ENCODE measurements at places on chromosomes 13 and 19.
A peak's percentile ranks its signal among the peaks of the same experiment; 100 is the strongest.

DNA sequence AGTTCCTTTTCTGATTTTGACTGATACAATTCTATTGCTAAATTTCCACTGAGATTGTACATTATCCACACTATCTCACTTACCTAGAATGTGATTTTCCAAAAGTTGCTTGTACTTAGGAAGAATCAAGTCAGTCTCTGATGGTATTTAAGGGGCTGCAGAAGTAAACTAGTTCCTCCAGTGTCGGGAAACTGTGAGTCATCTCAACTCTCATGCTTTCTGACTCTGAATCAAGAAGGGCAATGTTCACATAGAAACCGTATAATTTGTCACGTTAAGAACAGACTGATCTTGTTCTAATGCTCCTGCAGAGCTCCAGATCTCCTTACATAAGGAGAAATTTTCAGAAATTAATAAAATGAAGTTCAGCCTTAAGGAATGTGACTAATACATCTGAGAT, 369.3 kb downstream of the KLF5 start:
- no peak for DNase-seq

GRCh38 chr19:42038666-42039065, 31.3 kb downstream of the GRIK5 start:
- DNase-seq, result no peak

- DNase-seq, result no peak
These were observed 89.4 kb downstream of the DPF1 start for GRCh38 chr19:38134540-38135149.

DNA sequence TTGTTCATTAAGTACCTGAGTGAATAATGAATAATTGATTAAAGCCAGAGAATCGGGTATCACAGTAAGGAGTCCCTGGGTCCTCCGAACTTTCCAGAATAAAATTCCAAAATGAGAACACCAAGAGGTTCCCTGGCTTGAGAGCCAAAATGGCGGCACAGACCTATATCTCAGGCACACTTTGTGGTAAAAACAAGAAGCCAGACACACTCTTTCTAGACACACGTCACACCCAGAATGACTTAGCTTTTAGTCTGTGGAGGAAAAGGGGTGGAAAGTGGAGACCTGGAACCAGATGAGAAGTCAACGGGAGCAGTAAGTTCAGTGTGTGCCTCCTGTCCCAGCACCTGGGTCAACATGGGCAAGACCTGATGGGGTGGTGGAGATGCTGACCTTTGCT, 8.4 kb downstream of the ARL11 start:
- no peak for DNase-seq

GRCh38 chr13:37313372-37313771, 207.9 kb upstream of the CSNK1A1L start:
- no peak for DNase-seq

- DNase-seq, result no peak
These were observed 13.2 kb upstream of the CRTC1 start for GRCh38 chr19:18670312-18670711.

DNA sequence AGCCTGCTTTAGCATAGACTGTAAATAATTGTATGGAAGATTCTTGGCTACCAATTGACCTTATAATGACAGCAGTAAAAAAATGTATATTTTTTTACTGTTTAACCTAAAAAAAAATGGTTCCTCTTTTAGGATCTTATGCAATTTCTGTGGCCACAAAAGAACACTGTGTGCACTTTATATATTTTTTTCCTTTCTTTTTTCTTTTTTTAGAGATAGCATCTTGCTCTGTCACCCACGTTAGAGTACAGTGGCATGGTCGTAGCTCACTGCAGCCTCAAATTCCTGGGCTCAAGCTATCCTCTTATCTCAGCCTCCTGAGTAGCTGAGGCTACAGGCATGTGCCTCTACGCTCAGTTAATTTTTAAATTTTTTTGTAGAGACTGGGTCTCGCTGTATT, 6.1 kb downstream of the FLT3 start:
- DNase-seq, result peak; percentile 64

- DNase-seq, result peak; percentile 75
These were observed 2.7 kb downstream of the SLC27A1 start for GRCh38 chr19:17473041-17473440.

DNA sequence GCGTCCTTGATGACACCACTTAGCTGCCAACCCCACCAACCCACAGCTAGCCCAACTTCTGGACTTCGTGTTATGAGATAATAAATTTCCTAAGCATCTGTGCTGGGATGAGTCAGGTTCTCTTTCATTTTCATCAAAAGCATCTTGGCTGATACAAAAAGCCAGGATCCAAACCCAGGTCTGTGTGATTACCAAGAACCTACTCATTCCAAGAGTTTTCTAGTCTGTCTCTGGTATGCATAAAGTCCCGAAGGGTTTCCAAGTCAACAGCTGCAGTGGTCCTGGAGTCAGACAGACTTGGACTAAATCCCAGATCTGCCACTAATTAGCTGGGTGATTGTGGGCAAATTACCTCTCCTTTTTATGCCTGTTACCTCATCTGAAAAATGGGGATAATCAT, 55.5 kb upstream of the SERP2 start:
- no peak for DNase-seq

DNA sequence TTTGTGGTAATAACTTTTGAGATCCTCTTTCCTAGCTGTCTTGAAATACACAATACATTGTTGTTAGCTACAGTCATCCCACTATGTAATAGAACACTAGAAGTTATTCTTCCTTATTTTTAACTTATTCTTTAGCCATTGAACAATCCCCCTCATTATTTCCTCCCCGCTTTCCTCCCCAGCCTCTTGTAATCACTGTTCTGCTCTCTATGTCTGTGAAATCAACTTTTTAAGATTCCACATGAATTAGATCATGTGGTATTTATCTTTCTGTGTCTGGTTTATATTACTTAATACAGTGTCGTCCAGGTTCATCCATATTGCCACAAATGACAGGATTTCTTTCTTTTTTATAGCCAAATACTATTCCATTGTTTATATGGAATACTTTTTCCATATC, 72.9 kb downstream of the SLC10A2 start:
- no peak for DNase-seq

DNA sequence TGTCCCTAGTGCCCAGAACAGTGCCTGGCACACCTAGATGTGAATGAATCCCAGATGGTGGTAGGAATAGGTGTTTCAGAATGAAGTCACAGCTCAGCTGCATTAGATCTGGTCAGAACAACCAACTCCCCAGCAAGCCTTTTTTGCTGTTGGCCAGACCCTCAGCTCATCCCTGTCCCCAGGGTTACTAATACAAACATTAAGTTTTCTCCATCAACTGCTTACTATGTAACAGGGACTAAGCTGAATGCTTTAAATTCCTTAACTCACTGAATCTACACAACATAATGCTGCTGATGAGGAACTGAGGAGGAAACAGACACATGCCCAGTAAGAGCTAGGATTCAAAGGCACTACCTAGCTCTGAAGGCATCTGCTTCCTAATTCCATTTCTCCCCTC, 18.8 kb downstream of the SMG9 start:
- no peak for DNase-seq

GRCh38 chr19:2699413-2700140, 2.9 kb downstream of the GNG7 start:
- no peak for DNase-seq

DNA sequence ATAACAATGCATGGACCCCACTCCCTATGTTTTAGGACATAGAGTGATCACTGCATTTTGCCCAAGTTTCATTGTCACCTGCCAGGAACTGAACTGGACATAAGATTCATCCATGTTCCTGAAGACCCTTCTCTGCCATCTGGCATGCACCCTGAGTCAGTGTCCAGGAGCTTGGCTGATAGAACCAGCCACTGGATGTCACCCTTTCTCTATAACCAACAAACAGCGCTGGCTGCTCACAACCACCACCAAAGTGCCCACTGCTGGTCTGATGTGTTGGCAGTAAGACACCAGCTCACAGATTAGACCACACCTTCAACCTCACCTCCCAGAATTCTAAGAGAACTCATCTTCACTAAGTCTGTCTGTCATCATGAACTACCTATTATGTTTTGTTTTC, 333.4 kb downstream of the ITGBL1 start:
- DNase-seq, result peak; percentile 7

DNA sequence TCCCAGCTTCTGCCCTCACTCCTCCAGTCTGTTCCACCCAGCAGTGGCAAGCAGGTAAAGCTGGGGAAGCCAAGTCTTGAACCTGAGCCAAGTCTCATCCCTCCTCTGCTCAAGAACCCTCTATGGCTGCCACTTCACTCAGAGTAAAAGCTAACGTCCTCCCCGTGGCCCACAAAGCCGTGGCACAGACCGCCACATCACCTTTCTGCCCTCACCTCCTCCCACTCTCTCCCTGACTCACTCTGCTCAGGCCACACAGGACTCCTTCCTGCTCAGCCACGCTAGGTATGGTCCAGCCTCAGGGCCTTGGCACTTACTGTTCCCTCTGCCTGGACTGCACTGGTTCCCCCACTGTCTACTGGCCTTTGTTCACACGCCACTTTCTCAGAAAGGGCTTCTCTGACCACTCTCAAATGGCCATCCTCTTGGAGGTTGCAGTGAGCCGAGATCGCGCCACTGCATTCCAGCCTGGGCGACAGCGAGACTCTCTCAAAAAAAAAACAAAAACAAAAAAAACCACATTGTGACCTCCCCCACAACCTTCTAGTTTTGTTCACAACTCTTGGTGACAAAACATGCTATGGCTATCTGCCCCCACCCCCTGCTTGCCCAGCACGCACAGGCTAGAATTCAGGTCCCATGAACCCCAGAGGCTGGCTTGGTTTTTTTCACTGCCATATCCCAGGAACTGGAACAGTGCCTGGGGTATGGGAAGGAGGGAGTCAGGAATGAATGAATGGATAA, 15.8 kb downstream of the NDUFB7 start:
- no peak for DNase-seq

DNA sequence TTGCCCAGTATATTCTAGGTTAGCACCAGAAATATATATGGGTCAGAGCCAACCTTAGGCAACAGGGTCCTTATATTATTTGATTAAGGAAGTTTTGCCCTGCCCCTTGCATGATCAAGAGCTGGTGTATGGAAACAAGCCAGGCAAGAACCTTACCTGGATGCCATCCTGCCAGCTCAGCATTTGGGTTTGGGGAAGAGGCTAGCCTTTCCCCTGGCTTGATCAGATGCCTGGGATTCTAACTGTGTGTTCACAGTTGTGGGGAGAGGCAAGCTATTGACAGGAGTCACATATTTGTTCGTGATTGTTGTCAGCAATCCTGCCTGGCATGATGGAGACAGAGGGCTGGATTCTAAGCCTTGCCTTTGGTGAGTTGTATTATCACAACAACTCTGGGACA, 260.0 kb upstream of the DACH1 start:
- DNase-seq, result no peak

GRCh38 chr19:283395-283794, 7.8 kb downstream of the PLPP2 start:
- DNase-seq, result no peak

GRCh38 chr19:29884044-29884443, 58.0 kb upstream of the URI1 start:
- DNase-seq, result no peak

GRCh38 chr19:35932291-35932936, 3.8 kb upstream of the LRFN3 start:
- no peak for DNase-seq
